Stimulated activated CD4-positive, alpha-beta T cell treated with anti-CD3 and anti-CD28 coated beads, Interleukin-12 subunit alpha, Interleukin-12 subunit beta, amount 100 ng/mL, for 48 hours (primary cell): ENCODE measurements at places on chromosomes 13 and 19.

DNA sequence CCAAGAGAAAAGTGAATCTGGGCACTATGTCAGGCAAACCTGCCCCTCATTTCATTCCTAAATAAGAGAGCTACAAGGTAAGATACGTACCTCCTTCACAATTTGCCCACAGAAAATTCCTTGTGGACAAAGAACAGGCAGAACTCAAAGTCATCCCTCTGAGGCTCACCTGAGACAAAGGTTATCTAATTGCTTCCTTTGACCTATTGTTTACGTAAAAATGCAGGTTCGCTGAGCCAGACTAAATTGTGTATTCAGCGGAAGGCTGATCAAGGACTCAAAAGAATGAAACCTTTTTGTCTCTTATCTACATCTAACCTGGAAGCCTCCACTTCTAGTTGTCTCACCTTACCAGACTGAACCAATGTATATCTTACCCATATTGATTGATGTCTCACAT lies 213.3 kb downstream of the POSTN start:
- no peak for DNase-seq

DNA sequence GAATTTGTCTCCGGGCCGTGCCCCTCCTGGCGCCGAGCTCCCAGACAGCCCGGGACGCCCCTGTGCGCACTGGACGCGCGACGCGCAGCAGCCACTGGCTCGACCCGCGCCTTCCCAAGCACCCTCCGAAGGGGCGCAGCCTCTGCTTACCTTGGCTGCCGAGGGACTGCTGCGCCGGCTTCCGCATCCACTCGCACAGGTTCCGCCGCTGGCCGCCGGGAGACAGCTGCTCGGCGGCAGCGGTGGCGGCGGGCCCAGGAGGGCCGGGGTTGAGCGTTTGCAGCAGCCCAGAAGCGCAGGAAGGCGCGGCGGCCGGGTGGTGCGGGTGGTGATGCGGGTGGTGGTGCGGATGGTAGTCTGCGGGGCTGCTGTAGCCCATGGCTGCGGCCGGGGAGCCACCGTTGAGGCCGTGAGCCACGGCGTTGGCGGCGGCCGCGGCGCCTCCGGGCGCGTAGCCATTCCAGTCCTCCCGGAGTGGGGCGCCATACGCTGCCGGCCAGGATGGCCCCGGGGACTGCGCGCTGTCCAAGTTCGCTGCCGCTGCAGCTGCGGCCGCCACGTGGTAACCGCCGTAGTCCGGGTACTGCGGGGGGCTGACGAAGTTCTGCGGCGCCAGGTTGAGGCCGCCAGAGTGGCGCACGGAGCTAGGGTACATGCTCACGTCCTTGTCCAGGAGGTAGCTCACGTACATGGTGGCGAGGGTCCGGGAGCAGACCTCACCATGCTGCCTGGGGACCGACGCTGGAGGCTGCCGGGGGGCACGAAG lies 616 bp downstream of the CDX2 start:
- DNase-seq, result no peak

GRCh38 chr13:94318418-94318817 lies 161.1 kb downstream of the DCT start:
- no peak for DNase-seq

GRCh38 chr19:58350001-58350861 lies 3.1 kb downstream of the A1BG start:
- no peak for DNase-seq

DNA sequence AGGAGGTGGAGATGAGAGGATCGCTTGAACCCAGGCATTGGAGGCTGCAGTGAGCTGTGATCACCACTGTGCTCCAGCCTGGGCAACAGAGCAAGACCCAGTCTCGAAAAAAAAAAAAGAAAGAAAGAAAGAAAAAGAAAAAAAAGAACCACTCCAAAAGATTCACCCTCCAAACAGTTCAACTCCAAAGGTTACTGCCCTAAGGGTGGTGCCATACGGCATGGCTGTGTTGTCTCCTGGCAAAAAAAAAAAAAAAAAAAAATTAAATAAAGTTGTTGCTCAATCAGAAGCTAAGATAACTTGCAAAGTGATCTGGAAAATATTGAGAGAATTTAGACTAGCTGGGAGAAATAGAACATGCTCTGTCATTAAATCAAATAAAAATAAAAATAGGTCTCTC lies 79.5 kb downstream of the KCTD15 start:
- no peak for DNase-seq

DNA sequence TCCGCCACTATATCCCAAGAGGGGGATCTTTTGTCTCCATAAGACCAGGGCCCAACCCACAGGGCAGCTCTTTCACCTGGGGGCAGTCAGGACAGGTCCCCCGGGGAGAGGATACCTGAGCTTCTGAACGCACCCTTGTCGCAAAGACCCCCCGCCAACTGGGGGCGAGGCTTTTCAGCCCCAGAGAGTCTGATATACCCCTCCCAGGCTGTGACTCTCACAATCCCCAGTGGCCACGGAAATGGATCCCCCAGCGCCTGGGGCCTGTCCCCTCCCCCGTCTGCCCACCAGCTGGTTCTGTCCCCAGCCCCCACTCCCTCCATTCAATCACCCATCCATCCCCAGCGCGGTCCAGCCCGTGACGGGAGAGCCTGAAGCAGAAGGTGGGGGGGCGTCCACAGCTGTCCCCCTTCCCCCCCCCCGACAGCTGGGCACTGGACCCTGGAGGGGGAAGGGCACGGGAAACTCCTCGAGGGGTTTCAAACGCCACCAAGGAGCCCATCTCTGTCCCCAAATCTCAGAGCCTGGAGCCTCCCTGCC lies 823 bp downstream of the DOCK6 start:
- DNase-seq, result no peak

- no peak for DNase-seq
Observed at GRCh38 chr13:75838366-75839005, 202.4 kb downstream of the LMO7 start.

DNA sequence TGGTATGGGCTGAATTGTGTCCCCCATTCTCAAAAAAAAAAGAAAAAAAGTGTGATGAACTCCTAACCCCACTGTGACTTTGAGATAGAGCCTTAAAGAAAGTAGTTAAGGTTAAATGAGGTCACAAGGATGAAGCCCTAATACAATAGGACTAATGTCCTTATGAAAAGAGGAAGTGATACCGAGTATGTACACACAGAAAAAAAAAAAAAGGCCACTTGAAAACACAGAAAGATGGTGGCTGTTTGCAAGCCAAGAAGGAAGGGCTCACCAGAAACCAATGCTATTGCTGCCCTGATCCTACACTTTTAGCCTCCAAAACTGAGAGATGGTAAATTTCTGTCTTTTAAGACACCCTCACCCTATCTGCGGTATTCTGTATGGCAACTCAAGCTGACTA lies 955.6 kb downstream of the PCDH17 start:
- no peak for DNase-seq

DNA sequence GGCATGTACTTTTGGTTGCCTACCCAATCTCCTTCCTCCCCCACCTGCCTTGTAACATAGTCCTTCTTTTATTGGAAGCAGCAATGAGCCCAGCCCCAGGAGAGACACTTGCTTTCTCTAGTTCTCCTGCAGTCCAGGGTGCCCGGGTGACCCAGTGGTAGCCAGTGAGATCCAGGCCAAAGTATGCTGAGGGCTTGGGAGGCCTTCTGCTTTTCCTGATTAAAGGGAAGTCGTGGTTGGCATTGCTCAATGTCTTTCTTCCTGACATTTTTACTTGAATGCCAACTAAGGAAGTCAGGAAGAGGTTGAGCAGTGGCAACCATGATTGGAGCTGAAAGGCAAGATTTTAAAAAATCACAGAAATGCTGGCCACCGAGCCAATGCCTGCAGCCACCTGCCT lies 25.7 kb downstream of the CNMD start:
- DNase-seq, result no peak

GRCh38 chr19:41586064-41586463 lies 10.1 kb downstream of the CEACAM21 start:
- DNase-seq, result no peak

- no peak for DNase-seq
Observed at GRCh38 chr13:108682714-108683113, 53.3 kb downstream of the MYO16 start.

DNA sequence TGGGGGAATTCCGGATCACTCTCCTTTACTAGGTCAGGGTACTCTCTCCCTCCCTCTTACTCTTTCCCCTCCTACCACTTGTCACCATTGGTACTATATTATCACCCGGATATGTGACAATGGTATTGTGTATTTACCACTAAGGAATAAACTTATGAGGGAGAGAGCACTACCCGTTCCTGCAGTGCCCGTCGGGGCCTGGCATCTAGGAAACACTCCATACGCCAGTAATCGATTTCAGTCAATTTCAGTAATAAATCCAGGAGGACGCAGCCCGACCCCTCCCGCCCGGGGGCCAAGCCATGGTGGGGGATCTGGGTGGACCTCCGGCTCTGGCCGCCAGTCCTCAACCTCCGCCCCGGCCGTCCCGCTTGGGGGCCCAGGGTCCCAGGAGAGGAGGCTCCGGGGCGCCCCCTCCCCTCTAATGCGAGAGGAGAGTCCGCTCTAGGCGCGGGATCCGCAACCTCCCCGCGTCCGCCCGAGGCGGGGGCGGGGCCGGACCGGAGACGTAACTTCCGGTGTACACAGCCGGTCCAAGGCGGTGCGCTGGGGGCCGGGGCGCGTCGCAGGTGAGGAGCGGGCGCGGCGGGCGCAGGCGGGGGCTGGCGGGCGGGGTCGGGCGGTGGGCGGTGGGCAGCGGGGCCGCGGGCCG lies at the start of gene GARRE1:
Gene GARRE1 (plus strand): TSS at position 509 of the 652 bp plus-strand sequence. CDS start 45,920 bp downstream, outside the sequence.
- DNase-seq, result peak; percentile 66

DNA sequence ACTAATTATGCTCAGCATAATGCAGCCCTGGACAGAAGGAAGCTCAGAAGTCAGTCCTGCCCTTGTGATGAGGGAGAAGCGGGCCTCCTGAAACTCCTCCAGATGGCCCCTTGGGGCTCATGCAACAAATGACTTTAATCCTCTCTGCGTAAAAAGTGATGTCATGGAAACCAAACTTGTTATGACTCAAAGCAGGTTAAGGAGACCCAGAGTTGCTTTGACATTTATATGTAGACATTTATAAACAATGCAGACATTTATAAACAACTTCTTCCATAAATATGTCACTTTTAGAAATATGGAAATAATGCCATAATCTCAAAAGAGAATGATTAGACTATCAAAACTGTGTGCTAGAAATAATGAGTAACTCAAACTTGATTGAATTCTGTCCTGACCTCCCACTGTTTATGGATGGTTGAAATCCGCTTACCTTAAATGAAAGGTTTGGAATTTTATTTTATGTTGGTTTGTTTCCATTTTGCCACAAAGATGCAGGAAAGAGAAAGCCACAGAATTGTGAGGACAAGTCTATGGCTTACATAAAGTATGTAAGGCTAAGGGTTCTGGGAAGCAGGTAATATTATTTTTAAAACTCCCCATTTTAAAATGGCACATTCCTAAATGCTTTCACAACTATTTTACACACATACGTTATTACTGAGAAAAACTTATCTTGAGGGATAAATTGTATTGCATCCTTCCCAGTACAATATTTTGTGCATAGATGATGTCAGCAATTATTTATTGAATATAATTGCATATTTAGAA lies 73.7 kb downstream of the CYSLTR2 start:
- DNase-seq, result no peak

DNA sequence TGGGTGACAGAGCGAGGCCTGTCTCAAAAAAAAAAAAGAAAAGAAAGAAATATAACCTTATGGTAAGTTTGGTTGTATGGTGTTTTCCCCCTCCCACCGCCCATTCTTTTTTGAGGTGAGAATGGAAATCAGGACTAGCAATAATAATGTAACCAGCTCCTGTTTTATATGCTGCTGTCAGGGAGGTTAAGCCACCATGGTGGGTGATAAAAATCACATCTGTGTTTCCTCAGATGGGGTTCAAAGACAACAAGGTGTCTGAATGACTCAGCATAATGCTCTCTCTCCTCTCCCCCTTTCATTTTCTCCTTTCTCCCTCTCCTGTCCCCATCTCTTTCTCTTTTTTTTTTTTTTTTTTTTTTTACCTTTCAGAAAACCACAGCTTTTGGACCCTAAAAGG lies 28.3 kb upstream of the GARRE1 start:
- no peak for DNase-seq
